ENCODE measurements at places on chromosomes 2 and 18. TPM values are rescaled to one million over a fixed set of nuclear protein-coding genes. Genes with fewer than 3 reads are reported as not detected.
A peak's percentile ranks its signal among the peaks of the same experiment; 100 is the strongest.

Gene KIF5C
- 0.77 TPM for total RNA-seq

Gene UPP2
- not detected for total RNA-seq

Gene TFPI
- total RNA-seq = 98.9 TPM

Gene CNDP1
- total RNA-seq = 0.90 TPM

Gene NT5DC4
- total RNA-seq = not detected

- no peak for DNase-seq
Observed at GRCh38 chr18:58813105-58813504, 51.6 kb upstream of the ZNF532 start.

DNA sequence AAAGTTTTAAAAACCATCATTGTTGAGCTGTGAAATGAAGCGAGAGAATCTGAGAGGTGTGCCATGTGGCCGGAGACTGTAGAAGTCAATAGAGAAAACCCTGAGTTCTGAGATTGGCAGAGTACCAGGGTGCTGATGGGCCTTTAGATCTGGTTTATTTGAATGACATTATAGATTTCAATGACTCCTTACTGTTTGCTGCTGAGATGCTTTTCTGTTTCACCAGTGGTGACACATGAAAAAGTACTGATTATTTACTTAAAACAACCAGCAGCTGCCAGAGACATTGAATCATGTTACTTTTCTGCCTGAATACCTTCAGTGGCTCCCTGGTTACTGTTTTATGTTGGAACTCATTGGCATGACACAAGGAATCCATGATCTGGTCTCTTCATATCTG is 602.7 kb upstream of the ZNF804A start:
- DNase-seq = no peak

GRCh38 chr18:46338766-46339165 is 234.6 kb downstream of the HAUS1 start:
- no peak for DNase-seq

GRCh38 chr18:13320096-13320495 is 101.5 kb downstream of the LDLRAD4 start:
- no peak for DNase-seq

DNA sequence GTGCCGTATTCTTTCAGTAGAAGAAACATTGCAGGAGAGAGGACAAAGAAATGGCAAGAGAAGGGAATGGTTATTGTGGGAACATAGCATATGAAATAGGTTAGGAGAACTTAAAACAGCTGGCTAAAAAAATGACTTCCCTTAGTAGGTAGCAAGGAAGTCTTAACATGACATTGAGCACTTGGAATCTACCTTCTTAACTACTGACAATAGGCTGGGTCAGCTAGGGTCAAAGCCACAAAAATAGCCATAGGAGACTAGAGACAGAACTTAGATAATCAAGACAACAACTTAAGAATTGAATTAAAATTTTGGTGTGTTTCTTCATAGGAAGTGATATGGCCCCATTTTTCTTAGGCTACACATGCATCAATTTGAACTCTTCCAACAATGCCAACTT is 227.9 kb downstream of the TCF4 start:
- DNase-seq = no peak

- no peak for DNase-seq
Observed at GRCh38 chr2:216769626-216770025, 74.3 kb upstream of the IGFBP5 start.

GRCh38 chr2:134372611-134373131 is 118.8 kb downstream of the MGAT5 start:
- DNase-seq = peak; percentile 50

- DNase-seq = peak; percentile 75
Observed at GRCh38 chr2:27379836-27380625, 503 bp downstream of the ZNF513 start.

GRCh38 chr18:36485772-36486171 is 188.3 kb downstream of the FHOD3 start:
- no peak for DNase-seq

DNA sequence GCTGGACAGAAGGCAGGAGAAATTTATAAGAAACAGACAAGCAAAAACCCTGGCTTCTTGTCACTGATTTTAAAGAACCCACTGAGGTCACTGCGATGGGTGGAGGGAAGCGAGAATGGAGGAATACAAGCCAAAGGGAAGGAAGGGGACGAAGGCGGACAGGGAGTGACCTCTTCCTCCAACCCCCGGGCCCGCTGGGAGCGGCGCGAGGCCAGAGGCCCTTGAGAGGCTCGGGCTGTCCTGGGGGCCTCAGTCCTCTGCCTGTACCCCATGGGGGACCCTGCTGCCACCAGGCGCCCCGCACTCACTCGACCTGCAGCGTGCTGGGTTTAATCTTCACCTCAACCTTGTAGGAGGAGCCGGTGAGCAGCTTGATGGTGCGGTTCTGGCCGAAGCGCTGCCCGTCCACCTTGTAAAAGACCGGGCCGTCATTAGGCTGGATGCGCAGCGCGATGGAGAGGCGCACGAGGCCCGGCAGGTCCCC is 793 bp downstream of the CNRIP1 start:
- no peak for DNase-seq

DNA sequence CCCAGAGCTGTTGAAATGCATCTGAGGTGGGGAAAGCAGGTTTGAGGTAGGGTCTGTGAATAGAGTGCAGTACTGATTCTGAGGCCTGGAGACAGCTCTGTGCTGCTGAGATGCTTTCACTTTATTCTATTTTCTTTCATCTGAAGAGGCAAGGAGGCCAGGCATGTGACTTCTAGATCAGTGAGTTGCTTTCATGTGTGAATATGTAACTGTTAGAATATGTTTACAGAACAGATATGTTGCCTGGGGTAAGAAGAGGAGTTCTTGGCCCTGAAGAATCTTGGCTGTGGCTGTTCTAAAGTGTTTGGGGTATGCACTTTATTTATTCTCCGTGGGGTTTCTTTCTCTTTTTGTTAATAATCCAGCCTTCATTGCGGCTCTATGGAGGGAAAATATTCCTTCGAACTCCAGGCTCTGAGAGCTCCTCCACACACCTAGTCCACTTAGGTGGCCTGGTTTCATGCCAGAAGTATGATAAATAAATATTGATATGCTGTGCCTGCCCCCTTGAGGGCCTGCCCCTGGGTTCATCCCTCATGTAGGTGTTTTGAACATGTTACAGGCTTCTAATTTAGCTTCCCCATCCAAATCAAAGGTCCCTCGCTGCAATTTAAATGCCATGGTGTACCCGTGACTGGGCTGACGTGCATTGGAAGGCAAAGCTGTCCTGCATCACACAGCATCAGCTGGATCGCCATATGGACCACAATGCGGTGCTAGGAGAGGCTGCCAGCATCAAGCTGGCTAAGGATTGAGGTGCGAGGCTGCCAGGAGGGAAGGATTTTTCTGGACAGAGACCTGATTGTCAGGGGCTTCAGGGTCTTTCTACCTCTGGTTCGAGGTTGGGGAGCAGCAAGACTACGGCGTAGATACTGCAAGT is 102.9 kb downstream of the PRKCE start:
- DNase-seq = no peak

GRCh38 chr2:160194946-160195345 is 5.1 kb downstream of the ITGB6 start:
- DNase-seq = no peak

DNA sequence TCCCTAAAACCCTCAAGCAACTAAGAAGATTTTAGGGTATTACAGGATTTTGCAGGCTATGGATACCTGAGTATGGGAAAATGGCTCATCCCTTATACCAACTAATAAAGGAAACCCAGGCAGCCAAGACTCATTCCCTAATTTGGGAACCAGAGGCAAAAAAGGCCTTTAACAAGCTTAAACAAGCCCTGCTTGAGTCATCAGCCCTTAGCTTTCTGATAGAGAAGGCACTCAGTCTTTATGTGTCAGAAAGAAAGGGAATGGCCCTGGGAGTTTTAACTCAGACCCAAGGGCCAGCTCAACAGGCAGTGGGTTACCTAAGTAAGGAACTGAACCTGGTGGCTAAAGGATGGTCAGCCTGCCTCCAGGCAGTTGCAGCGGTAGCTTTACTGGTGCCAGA is 96.9 kb upstream of the RMP24 start:
- DNase-seq = no peak

- DNase-seq = no peak
Observed at GRCh38 chr18:12333506-12334290, 25.7 kb downstream of the TUBB6 start.

GRCh38 chr2:172863341-172863740 is 127.7 kb downstream of the RAPGEF4 start:
- no peak for DNase-seq

DNA sequence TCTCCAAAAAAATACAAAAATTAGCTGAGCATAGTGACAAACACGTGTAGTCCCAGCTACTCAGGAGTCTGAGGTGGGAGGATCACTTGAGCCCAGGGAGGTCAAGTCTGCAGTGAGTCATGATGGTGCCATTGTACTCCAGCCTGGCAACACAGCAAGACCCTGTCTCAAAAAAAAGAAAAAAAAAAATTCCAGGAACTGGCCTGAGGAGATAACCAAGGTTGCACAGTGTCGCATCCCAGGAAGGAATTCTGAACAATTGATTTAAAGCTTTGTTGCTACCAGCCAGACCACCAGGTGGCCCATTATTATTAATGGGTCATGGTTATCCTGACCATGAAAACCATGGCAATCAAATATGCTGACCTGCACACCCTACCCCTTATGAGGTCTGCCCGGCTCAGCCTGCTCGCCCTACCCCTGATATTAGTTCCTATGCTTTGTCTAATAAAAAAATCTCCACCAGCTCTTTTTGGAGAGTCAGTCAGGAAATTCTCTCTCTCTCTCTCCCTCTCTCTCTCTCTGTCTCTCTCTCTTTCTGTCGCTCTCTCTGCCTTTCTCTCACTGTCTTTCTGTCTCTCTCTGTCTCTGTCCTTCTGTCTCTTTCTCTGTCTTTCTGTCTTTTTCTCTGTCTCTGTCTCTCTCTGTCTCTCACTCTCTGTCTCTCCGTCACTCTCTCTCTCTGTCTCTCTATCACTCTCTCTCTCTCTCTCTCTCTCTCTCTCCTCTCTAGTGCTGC is 73.7 kb downstream of the NCAPH start:
- DNase-seq = no peak

- DNase-seq = no peak
Observed at GRCh38 chr18:60925892-60926291, 407.3 kb upstream of the CDH20 start.

DNA sequence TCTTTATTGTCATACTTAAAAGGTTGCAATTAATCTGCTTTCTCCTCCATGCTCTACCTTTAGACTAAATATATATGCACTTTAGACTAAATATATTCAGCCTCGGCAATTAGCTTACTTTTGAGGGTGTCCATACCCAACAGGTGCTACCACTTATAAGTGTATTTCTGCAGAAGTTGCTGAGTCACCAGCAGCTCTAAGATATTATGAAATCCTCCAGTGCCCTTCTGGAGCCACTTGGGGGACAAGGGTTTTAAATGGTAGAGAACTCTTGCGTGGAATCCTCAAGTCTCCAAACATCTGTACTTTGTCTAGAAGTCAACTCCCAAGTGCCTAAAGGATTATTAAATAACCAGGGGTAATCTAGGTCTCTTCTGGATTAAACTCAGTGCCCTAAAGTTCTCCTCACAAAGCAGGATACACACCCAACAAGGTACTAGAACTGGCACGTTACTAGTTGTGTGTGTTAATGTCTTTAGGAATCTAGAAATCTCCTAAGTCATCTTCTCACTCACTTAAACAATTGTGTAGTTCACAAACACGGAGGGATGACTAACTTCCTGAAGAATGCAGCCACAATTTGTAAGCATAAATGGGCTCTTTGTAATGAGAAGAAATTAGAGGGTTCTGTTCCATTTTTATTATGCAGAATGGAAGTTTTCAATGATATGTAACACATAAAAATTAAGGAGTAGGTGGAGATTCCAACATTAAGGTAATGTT is 159.7 kb downstream of the CD226 start:
- DNase-seq = no peak

DNA sequence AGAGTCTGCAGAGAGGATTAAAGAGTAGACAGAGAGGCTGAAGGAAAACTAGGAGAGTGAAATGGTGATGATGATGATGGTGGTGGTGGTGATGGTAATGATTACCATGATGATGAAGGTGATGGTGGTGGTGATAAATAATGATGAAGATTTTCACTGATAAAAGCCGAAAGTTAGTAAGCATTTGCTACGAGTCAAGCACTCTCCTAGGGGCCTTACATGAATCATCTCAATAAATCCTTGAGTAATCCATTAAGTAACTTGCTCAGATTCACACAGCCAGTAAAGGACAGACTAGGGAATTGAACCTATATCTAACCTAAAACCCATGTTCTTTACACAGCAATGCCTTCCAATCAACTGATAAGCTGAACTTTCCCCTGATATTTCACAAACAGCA is 106.7 kb upstream of the PGAP1 start:
- no peak for DNase-seq

DNA sequence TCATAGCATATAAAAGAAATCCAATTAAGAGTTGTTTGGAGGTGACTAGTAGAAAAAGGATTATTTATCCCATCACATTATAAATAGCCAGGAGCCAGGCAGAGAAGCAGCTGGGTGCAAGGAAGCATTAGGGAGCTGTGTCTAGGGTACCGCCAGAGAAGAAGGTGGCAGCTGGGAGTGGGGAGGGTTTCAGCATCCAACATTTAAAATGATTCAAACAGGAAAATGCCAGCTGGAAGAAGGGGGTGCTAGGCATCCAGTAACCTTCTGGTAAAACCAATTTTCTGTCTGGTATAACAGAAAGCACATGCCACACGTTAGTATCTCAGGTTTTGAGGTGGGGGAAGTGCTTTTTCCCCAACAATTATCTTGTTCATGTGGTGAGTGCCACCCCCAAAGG is 452.4 kb downstream of the ZEB2 start:
- no peak for DNase-seq

DNA sequence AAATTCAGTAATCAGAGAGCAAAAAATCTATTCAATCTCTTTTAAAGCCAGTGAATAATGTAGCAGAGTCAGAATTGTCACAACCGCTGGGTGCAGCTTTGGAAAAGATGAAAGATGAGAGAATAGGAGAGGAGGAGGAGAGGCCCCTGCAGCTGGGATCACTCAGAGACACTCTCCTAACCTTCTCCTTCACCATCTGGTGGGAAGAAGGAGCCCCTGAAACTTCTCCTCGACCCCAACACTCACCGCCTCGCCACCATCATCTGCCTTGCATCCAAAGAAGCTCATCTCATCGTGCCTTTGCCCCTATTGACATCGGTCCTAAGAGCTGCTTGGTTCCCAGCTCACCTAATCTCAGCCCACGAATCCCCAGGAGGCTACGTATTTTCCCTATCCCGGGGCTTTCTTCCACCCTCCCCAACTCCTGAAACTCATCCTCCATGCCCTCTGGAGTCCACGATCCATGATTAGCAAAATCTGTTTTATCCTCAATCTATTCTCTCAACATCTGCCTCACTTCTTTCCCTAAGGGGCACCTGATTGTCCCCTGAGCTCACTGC is 58.5 kb downstream of the PKDCC start:
- no peak for DNase-seq

DNA sequence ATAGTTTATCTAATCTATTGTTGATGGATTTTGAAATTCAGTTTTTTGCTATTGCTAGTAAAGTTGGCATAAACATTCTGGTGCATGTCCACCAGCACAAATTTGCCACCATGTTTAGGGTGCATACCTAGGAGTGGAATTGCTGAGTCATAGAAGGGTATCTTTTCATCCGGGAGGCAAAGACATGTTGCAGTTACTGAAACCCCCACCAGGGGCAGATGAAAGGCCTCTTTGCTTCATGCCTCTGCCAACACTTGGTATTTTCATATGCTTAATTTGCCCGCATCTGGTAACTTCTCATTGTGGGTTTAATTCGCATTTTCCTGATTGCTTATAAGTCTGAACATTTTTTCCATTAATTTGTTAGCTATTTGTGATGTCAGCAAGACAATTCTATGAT is 8.2 kb downstream of the DCC start:
- DNase-seq = no peak

GRCh38 chr2:165795011-165795410 is 964 bp upstream of the GALNT3 start:
- DNase-seq = no peak

GRCh38 chr2:114008720-114009119 is 118.8 kb downstream of the ACTR3 start:
- DNase-seq = no peak
